Osteoblast (primary cell): ENCODE measurements at places on chromosomes 11 and 22.
A peak's percentile ranks its signal among the peaks of the same experiment; 100 is the strongest.

DNA sequence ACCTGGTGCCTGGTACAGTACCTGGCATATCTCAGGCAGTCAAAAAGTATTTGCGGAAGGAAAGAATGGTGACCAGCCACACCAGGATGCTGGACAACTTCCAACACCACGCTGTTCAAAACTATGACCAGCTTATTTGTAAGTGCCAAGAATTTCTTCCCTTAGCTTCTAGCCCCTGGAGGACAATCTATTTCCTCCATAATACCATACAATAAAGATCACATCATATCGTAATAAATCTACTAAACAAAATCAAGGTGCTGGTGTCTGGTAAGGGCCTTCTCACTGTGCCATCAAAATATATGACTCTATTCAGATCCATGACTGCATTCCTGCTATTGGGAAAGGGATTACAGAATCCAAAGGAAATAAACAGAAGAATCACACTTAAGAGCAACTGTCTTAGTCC is 51.5 kb downstream of the ALG9 start:
- DNase-seq: peak; percentile 21

DNA sequence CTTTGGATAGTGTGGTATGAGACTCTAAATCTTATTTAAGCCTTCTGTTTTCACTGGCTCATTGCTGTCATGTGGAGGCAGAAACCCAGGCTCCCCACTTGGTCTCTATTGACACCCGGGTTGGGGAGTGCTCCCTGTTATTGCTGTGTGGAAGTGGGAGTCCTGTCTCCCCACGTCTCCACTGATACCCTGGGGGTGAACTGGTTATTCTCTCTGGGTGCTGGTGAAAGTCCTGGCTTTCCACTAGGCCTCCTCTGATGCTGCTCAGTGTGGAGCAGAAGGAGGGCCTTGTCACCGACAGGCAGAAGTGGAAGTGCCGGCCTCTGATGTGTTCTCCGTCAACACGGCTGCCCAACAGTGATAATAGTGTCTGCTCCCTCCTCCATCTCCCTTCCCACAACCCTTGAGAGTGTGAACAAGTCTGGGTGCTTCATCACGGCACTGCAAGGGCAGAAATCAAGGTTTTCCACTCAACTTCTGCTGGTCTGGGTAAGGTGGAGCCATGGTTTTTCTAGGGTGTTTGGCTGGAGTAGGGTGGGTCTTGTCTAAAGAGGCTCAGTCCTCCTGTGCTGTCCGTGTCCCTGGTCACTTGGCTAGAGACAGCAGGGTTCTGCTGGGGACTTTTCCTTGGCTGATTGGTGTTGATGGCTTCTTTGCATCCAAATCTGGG is 240.7 kb upstream of the B3GAT1 start:
- no peak for DNase-seq

DNA sequence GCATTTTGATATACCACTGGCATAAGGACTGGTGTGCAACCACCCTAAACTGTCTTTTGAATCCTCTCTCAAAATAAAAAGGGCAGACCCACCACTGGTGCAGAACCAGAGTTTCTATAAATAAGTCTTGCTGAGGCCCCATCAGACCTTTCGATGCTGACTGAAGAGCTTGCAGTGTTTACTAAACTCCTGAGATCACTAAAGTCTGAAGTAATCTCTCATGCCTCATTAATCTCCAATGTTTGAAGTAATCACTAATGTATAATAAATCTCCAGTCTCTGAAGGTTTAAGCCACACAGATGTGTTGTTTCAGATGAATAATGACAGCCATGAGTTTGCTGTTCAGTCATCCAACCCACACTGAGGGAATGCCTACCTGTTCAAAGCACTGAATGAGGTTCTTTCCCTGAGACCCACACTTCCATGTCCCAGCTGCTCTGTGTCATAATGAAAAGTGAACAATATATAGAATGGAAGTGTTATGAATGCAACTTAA is 50.6 kb upstream of the DEUP1 start:
- no peak for DNase-seq

DNA sequence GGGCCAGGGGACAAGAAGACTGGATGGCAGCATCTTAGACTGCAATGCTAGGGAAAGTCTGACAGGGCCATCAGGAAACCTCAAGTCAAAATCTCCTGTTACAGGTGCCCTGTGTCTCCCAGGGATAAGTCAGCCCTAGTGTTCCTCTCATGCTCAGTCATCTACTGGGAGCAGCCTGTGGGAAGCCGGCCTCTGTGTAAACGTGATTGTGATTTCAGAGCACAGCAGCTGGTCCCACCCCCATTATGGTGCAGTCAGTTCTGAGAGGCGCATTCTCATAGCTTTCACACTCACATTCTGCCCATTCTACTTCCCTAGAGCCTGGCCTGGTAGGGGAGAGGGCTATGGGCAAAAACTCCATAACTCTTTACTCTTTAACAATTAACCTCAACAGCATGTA is 7.2 kb upstream of the SLN start:
- no peak for DNase-seq

- DNase-seq: no peak
These were observed 12.5 kb upstream of the SMIM35 start for GRCh38 chr11:118098996-118099837.

DNA sequence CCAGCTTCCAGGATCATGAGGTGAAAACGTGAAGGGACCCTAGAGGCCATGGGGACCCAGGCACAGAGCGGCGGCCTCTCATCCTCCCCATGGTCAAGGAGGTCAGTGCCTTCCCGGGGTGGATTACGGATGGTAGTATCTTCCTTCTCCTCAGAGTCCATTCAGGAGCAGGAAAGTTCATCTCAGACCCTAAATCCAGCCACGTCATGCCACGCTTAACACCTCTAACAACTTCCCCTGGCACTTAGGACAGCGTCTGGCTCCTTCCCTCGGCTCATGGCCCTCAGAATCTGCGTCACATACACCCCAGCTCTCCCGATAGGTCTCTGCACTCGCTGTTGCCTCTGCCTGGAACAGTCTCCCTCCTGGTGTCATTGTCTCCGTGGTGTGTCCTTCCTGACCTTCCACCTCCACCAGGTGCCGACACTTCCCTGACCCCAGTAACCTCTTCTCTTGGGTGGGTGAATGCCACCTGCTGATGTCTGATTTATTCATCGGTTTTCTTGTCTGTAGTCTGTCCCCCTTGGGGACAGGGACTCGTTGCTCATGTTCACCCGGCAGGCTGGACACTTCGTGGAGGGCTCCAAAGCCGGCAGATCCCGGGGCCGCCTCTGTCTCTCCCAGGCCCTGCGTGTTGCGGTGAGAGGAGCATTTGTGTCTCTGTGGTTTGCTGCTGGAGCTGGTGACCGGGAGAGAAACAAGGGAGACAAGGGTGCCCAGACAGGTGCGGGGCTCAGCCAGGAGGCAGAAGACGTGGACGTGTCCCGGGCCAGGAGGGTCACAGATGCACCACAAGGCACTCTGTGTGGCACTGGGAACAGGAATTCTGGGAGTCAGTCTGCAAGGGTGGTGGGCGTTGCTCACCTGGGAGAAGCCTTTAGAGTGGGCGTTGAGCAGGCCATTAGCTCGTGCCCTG is 1.4 kb downstream of the MYEOV start:
- DNase-seq: no peak

GRCh38 chr11:67280788-67281551 is 8.1 kb upstream of the ANKRD13D start:
- peak; percentile 77 for DNase-seq

DNA sequence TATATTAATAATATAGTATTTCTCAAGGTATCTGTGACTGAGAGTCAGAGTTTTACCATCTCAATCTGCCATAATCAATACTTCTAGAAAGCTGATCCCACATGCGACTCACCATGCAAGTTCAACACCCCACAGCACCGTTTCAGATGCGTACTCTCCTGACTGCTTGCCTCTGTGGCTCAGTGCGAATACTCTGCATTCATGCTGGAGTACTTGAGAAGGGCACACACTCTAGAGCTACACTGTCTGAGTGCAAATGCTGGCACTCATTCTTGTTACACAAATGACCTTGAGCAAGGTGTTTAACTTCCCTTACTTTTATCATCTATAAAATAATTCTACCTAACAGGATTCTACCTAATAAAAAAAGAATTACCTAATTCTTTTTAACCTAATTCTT is 12.5 kb downstream of the SNU13 start:
- no peak for DNase-seq

DNA sequence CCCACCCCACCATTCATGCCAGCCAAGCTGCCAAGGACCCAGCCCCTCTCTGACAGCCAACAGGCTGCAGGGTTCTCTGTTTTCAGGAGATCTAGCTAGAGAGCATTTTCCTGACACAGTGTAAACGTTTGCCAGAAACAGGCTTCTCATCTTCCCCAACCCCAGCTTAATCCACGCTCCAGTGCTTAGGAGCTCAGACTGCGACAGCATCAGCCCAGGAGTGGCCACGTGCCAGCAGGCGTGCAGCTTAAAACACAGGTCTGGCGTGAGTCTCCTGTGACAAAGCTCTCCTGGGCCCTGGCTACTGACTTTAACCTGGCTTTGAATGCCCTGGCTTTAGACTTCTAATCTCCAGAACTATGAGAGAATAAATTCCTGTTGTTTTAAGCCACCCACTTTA is 66.6 kb downstream of the GALNT18 start:
- DNase-seq: no peak

DNA sequence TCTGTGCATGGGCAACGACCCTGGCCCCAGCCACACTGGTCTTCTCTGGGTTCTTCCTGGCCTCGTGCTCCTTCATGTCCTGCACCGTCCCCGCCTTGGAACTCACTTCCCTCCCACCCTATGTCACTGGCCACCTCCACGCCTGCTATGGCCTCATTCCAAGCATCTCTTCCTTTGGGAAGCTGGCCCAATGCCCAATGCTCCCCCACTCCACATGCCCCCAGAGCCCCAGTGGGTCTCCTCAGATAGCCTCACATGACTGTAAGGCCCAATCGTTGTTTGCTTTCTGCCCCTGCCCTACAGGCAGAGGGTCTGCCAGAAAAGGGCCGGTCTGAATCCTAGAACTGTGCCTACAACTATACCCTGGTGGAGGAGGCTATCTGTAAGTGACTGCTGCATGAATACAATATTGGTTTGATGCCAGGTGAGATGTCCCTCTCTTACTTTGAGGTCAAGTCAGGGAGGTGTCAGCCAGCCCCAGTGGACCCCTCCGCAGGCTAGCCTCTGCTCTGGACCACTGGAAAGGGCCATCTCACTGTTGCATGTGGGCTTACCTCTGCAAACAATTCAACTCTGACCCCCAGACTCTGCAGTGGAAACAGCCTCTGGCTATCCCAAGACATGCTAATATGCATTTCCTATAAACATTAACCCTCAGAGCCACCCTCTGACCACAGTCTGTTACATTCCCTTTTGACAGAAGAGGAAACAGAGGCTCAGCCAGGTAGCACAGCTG is 2.1 kb upstream of the GNAZ start:
- DNase-seq: peak; percentile 66
